Erythroblast (primary cell): ENCODE measurements at places on chromosomes 13 and 19.

DNA sequence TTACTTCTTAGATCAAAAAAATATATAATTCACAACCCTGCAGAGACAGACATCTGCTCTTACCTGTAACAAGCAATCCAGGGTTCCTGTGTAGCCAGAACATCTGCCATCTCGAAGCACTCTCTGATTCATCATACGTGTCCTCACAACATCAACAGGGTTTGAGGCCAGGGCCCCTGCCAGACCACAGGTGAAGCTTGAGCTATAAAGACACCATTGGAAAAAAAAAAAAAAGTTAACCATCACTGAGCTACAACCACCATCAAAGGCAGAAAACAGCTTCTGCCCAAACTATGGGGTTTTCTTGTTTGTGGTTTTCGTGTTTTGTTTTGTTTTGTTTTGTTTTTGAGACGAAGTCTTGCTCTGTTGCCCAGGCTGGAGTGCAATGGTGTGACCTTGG is 19.3 kb downstream of the SLC25A30 start:
- DNase-seq: no peak

GRCh38 chr13:21043898-21044297 is 17.5 kb downstream of the LATS2 start:
- no peak for DNase-seq

GRCh38 chr19:15169541-15170285 is 31.1 kb downstream of the NOTCH3 start:
- DNase-seq: no peak

- no peak for DNase-seq
Observed at GRCh38 chr13:51557875-51558612, 26.2 kb upstream of the WDFY2 start.

- no peak for DNase-seq
Observed at GRCh38 chr13:106445996-106446395, 89.5 kb downstream of the EFNB2 start.

DNA sequence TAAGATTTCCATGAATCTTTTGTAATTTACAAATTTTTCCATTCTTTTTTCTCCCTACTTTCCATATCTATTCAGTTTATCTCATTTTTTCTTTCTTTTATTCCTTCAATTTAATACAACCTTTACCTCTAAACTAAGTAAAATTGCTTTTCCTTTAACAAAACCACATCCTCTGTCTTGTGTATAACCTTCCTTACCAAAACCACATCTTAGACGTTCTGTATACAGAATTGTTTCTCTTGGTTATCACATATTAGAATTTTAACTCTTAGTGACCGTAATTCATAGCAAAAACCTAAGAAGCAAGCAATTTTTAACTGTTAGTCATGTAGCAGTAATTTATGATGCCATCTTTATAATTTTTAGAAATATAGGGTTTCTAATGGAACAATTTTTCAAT is 15.0 kb downstream of the PPP5C start:
- DNase-seq: no peak

GRCh38 chr13:87810391-87810801 is 139.2 kb downstream of the SLITRK5 start:
- DNase-seq: no peak
